CD4-positive, alpha-beta T cell treated with Interleukin-17A for 4 hours (primary cell): ENCODE measurements at places on chromosomes 4 and X.
A peak's percentile ranks its signal among the peaks of the same experiment; 100 is the strongest.

- DNase-seq: peak; percentile 81
Observed at GRCh38 chrX:107654872-107655761, 26.8 kb downstream of the PRPS1 start.

DNA sequence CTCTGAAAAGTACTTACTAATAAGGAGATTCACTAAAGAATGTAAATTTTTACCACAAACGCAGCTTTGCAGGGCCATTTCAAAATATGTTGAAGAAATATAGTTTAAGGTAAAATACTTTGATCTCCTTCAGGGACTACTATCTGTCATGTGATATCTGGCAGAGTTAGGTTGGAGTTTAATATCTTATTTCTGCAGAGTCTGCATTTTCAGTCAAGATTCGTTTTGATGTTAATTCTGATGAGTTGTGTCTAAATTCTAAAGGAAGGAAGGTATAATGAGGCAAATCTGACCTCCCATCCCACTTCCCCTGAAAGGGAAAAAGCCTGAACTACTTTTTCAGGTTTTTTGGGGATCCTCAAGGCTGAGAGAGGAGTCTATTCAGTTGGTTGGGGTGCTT is 123.9 kb upstream of the TECRL start:
- DNase-seq: no peak

DNA sequence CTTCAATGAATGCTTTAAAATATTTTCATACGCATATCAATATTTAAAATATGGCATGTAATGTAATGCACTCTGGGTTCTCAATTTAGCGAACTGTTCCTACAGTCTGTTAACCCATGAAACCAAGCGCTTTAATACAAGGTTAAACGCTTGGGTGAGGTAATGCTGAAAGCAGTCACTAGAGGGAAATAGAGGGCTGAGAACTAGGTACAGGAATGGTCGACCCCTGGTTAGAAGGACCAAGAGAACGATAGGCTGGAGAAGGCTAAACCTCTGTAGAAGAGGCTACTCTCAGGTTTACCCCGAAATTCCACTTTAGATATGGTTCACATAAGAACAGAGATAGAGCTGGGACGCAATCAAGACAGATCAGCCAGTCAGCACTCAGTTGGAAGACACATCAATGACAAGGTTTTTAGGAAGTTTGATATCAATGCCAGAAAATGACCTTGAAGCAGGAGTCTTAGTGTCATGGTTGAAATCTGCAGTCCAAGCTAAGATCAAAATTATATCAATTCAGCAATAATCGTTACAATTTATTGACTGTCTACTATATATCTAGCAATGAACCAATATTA is 26.9 kb downstream of the ARSJ start:
- peak; percentile 8 for DNase-seq

GRCh38 chrX:80282535-80282934 is 137.7 kb upstream of the TENT5D start:
- no peak for DNase-seq

- DNase-seq: no peak
Observed at GRCh38 chr4:40656201-40656863, 26.7 kb upstream of the RBM47 start.

DNA sequence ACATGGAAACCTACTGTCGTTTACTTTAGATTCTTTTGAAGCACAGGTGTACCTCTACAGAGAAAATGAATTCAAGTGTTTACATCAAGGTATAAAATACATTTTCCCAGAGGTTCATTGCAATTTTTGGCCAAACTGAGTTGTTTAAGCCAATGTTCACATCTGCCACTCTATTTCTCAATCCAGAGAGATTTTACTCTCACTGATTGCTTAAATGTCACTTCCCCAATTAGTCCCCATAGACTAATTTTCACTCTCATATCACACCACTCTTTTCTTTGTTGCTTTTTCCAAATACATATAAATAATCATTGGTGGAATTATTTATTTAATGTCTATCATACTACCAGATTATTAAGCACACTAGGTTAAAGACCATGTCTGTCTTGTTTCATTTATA is 271.8 kb downstream of the PPP3CA start:
- no peak for DNase-seq

DNA sequence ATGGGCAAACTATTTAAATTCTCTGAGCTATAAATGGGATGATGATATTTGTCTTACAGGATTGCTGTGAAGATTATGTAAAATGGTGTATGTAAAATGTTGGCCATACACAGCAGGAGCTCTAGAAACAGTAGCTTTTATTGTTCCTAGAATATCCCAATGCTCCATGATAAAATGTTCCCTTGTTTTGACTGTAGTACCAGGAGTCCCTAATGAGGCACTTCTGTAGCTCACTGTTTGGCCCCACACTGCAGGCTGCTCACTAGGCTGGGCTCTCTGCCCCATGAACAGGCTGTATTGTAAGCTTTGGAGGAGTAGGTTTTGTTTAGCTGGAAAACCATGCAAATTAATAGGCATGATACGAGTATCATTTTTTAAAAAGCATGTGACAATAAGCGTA is 3.3 kb upstream of the FGA start:
- no peak for DNase-seq

DNA sequence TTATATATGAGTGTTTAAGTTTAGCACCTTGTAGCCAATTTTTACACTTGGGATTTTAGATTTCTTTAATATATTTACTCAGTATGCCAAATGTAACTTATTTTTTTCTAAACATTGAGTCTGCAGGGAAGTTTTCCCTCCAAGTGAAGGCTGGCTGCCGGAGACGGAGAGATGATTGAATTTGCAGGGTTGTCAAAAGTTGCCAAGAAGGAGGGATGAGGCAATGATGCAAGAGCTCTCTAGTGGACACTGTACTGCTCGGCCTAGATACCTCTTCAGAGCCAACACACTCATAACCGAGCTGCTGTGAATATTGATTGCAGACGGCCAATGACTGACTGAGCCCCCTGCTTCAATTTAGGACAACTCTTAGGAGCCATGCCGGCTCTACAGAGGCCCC is 318.6 kb upstream of the CASK start:
- no peak for DNase-seq

DNA sequence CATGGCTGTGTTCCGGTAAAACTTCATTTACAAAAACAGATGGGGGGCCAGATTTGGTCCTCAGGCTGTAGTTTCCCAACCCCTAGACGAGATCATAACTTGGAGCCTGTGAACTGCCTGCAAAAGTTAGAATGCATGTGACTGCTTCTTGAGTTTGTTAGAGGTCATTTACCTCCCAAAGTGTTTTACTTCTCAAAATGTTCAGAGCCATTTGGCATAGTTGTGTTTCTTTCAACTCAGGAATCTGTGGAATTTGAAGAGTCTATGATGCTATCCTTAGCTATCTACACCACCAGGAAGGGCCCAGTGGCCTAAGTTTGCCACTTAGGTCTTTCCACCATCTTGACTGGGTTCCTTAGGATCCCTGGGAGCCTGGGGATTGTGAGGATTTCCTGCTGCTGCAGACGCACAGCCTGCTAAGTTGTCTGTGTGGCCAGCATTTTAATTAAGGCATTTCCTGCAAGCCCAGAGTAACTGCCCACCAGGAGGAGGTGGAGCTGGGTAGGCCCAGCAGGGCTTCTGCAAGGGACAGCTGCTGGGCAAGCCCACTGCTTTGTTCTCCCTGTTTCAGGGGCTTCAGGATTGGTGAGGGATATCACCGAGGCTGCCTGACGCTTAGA is 53.1 kb downstream of the CCNI start:
- DNase-seq: no peak

DNA sequence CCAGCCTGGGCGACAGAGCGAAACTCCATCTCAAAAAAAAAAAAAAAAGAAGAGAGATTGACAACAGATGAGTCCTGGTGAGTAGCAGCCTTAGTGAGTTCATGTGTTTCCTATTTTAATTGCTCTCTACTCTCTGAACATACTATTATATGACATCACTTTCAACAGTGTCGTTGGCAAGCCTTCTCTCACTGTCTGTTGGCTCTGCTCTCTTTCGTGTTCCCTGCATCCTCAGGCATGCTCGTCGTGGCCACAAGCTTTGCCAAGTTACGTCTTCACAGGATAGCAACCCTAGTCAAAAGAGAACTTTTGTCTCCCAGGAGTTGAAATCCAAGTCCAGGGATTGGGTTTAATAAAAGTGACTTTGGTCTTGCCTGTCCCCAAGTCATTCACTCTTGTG is 117.1 kb upstream of the EGFL6 start:
- DNase-seq: no peak

GRCh38 chr4:149008415-149009025 is 566.3 kb upstream of the NR3C2 start:
- DNase-seq: no peak

- no peak for DNase-seq
Observed at GRCh38 chrX:7086384-7086783, 61.1 kb upstream of the STS start.

DNA sequence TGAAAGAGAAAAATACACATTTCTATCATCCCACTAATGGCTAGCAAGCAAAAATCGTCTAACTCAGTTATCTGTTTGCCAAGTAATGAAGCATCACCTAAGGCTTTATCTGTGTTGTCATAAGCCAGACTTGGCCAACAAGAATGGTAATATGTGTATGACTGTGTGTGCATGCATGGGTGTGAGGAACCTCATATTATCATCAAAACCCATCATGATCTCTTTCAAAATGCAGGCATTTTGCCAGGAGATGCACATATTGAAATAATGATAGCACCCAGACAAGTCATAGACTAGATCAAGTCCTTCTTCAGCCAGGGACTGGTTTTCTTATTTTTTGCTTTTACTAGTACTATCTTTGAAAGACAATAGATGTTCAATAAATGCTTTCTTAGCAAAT is 172.5 kb upstream of the FMR1 start:
- no peak for DNase-seq

DNA sequence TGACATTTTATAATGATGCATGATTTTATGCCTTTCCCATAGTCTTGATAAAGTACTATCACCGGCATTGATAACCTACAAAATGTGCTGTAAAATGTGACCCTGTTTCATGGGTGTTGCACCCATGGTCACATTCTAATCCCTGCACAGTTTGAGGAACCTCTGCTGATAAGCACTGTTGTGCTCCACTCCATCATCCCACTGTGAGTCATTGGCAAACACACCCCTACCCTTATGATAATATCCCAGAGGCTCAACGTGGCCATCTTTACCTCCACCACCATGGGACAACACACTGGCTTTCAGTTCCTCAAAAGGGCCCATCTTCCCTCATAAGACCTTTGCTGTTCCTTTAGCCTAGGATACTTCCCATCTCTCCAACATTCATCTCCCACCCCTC is 32.0 kb upstream of the SGMS2 start:
- no peak for DNase-seq

DNA sequence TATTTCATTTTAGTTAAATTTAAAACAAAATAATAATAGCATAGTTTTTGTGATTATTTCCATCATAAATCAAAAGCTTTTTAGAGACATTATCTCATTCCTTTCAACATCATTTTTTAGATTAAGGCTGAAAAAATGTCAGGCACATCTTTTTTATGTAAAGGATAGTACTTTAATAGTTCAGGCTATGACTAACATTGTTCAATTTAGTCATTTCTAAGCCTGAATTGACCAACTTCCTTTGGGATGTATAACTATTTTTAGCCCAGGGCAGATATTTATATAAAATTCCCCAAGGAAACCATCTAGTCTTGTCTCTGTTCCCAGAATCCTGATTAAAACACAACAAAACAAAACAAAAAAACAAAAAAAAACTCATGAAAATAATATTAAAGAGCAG is 145.6 kb upstream of the PCDH18 start:
- DNase-seq: no peak

- DNase-seq: no peak
Observed at GRCh38 chr4:148522995-148523394, 80.8 kb upstream of the NR3C2 start.

GRCh38 chrX:65900850-65901844 is 138.7 kb downstream of the VSIG4 start:
- DNase-seq: no peak

GRCh38 chr4:24282446-24282845 is 301.9 kb downstream of the DHX15 start:
- no peak for DNase-seq

- no peak for DNase-seq
Observed at GRCh38 chr4:73066445-73066844, 3.1 kb downstream of the COX18 start.

GRCh38 chr4:53010318-53010717 is 148.2 kb downstream of the RASL11B start:
- no peak for DNase-seq

GRCh38 chr4:38672397-38673129 is 8.6 kb downstream of the KLF3 start:
- DNase-seq: no peak

DNA sequence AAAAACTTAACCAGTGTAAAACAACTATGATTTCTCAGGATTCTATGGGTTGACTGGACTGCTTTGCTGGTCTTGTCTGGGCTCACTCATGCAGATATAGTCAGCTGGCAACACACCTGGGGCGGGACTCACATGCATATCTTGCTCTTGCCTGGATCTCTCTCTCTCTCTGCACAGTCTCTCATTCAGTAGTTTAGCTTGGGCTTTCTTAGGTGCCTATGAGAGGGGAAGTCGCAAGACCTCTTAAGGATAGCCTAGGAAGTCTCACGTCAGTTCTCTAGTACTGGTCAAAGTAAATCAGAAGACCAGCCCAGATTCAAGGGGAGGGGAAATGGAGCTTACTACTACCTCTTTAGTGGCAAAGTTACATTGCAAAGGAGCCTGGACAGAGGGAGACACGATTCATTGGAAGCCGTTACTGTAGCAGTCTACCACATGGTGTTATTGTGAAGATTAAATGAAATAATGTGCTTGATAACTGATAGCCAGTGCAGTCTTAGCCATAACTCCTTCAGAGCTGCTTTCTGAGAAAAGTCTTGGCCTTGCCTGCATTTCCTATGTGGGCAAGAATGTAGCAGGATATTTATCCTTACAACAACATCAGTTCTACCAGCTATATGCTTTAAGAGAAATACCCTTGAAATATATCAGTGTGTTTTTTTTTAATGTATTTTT is 2.1 kb downstream of the COPS4 start:
- DNase-seq: no peak

GRCh38 chr4:186485561-186486062 is 69.8 kb downstream of the MTNR1A start:
- DNase-seq: no peak

GRCh38 chr4:68326141-68326540 is 23.7 kb downstream of the YTHDC1 start:
- no peak for DNase-seq

DNA sequence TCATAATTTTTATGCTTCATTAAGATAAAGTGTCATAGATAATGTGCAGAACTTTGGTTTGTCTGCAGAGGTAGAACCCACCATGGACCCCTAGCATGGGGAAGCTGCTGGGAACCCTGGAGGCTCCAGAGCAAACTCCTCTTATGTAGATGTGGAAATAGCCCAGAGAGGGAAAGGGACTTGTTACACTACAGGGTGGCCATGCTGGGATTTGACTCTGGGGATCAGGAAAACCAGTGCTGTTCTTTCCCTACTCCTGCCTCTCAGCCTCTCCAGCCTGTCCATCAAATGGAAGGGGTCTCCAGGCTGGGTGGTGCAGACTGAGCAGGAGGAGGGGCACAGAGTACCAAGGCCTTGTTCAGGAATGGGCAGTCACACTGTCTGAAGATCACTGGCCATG is 54.2 kb downstream of the MSX1 start:
- DNase-seq: no peak

GRCh38 chrX:123049071-123049625 is 134.9 kb upstream of the GRIA3 start:
- no peak for DNase-seq
